ENCODE measurements at places on chromosomes 5 and 9. TPM values are rescaled to one million over a fixed set of nuclear protein-coding genes. Genes with fewer than 3 reads are reported as not detected.

DNA sequence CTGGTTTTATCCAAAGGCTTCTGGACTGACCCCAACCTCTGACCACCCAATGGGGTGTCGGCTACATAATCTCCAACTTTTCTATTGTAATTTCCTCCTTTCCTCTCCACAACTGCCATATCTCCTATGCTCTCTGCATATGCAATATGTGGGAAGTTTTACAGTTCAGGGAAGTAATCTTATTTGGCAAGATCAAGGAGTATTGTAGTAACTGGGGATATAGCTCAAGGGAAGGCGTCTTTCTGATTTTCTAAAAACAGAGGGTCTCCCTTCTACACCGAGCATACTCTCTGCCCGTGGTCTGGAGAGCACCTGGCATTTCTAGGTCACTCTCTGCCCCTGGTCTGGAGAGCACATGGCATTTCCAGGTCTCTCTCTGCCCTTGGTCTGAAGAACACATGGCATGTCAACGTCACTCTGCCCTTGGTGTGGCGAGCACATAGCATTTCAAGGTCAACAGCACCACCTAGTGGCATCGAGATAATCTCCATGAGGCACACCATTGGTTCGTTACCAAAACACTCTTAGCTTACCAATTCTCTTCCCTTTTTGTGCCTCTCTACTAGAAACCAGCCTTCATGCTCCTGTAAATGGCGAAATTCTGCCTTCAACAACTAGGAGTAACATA is 616.4 kb upstream of the NUDT12 start:
- peak; percentile 66 for DNase-seq
- H3K4me3 ChIP-seq, result no peak overlapping the region
- H3K27me3 ChIP-seq, result no peaks in the 10 kb centered on the region

DNA sequence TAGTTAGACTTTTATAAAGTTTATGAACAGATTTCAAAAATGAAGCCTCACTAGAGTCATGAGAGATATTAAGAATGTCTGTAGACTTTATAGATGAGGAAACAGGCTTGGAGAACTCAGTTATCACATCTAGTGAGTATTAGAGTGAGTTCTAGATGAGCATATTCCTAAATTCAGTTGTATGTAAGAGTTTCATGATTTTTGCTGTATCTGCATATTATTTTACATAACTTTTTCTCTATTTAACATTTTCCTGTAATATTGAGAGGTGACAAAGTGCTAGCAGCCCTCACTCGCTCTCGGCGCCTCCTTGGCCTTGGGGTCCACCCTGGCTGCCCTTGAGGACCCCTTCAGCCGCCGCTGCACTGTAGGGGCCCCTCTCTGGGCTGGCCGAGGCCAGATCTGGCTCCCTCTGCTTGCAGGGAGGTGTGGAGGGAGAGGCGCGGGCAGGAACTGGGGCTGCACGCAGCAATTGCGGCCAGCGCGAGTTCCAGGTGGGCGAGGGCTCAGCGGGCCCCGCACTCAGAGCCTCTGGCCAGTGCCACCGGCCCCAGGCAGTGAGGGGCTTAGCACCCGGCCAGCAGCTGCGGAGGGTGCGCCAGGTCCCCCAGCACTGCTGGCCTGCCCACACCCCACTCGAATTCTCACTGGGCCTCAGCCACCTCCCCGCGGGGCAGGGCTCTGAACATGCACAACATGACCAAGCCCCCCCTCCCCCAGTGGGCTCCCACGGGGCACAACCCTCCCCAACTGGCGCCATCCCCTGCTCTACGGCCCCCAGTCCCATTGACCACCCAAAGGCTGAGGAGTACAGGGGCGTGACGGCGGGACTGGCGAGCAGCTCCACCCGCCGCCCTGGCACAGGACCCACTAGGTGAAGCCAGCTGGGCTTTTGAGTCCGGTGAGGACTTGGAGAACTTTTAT is 182.1 kb downstream of the TLE1 start:
- no peaks in the 10 kb centered on the region for H3K4me1 ChIP-seq
- H3K36me3 ChIP-seq, result no peaks in the 10 kb centered on the region
- no peak overlapping the region for H3K4me3 ChIP-seq
- no peak overlapping the region for H3K27ac ChIP-seq
- DNase-seq, result no peak

GRCh38 chr9:133701321-133701980 is 36.7 kb downstream of the SARDH start:
- no peak overlapping the region for H3K4me3 ChIP-seq
- H3K4me1 ChIP-seq, result peaks cover 17% of the 10 kb centered on the region
- no peaks in the 10 kb centered on the region for H3K36me3 ChIP-seq
- no peak for DNase-seq

- no peaks in the 10 kb centered on the region for H3K4me1 ChIP-seq
- no peaks in the 10 kb centered on the region for H3K36me3 ChIP-seq
- DNase-seq, result no peak
- no peak overlapping the region for H3K27ac ChIP-seq
- H3K27me3 ChIP-seq, result no peaks in the 10 kb centered on the region
These were observed 135.1 kb upstream of the ERCC6L2 start for GRCh38 chr9:95740217-95741004.

The OSMR gene
- 28.6 TPM for total RNA-seq

GRCh38 chr5:5695266-5695665 is 272.8 kb downstream of the ICE1 start:
- no peak overlapping the region for H3K4me3 ChIP-seq
- H3K27ac ChIP-seq, result no peak overlapping the region
- H3K4me1 ChIP-seq, result no peaks in the 10 kb centered on the region
- peaks cover 34% of the 10 kb centered on the region for H3K27me3 ChIP-seq

DNA sequence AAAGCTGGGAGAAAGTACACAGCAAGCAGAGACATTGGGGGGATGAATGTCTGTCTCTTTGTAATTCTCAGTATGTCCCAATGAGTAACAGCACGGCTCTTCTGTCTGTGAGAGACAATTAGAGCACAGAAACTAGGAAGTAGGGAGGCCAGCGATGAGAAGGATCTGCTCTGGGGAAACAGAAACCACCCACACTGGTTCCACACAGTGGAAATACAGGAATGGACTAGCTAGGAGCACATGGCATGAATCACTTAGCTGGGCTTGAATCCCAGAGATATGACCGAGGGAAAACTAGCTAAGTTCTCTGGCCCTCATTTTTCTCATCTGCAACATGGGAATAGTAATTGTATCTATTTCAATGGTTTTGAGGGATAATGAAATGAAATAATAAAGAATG is 895.9 kb downstream of the TLE4 start:
- H3K27me3 ChIP-seq, result no peaks in the 10 kb centered on the region
- H3K4me3 ChIP-seq, result no peak overlapping the region
- no peaks in the 10 kb centered on the region for H3K36me3 ChIP-seq

GRCh38 chr5:7844901-7845300 is 6.0 kb downstream of the CFAP90 start:
- H3K27ac ChIP-seq, result no peak overlapping the region
- H3K4me1 ChIP-seq, result peaks cover 9% of the 10 kb centered on the region
- DNase-seq, result no peak
- H3K36me3 ChIP-seq, result no peaks in the 10 kb centered on the region
- peaks cover 29% of the 10 kb centered on the region for H3K27me3 ChIP-seq
- H3K4me3 ChIP-seq, result no peak overlapping the region

- no peaks in the 10 kb centered on the region for H3K4me1 ChIP-seq
These were observed 15.0 kb upstream of the GPX3 start for GRCh38 chr5:151005187-151005949.

DNA sequence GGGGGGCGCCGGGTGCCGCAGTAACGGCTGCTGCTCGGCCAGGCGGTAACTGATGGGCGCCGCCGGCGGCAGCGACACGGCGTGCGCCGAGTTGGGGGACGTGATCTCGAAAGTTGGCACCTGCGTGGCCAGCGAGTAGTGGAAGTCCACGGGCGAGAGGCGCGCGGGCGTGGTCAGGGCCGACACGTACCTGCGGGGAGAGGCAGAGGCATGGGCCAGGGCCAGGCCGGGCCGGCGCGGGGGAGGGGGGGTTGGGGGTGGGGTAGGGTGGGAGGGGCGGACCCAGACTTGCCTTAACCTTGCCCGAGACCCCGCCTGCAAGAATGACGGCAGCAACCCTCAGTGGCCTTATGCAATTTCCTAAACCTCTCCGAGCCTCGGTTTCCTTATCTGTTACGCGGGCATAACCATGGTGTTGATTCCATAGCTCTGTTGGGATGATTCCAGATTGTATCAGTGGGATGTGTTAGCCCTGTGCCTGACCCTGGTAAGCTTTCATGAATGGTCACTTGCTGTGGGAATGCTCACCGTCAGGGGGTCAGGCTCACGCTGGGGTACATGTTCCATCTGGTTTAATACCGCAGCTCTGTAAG is 53.0 kb downstream of the PSD2 start:
- H3K27me3 ChIP-seq, result peaks cover 13% of the 10 kb centered on the region
- H3K4me1 ChIP-seq, result no peaks in the 10 kb centered on the region
- H3K27ac ChIP-seq, result no peak overlapping the region
- DNase-seq, result no peak
- no peaks in the 10 kb centered on the region for H3K36me3 ChIP-seq

DNA sequence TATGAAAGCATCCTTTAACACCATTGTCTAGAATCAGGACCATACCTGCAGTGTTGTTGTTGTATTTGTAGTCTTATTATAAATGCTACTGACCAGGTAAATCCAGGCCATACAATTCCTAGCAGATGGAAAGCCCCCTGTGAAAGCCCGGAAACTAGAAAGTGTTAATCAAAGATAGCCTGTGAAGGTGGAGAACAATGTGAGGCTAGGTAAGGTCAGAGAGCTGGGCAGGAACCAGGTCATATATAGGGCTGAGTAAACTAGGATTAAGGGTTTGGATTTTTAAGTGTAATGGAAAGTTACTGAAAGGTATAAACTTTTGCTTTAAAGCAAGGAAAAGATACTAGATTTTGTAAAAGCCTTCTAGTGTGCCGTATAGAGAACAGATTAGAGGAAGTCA is 6.7 kb downstream of the LRRC70 start:
- H3K27me3 ChIP-seq, result no peaks in the 10 kb centered on the region
- H3K4me3 ChIP-seq, result no peak overlapping the region
- H3K4me1 ChIP-seq, result peaks cover 18% of the 10 kb centered on the region
- H3K27ac ChIP-seq, result no peak overlapping the region
- H3K36me3 ChIP-seq, result peaks cover 3% of the 10 kb centered on the region

GRCh38 chr5:132466433-132467286 is 23.9 kb downstream of the IRF1 start:
- no peak for DNase-seq
- peaks cover 17% of the 10 kb centered on the region for H3K4me1 ChIP-seq
- no peak overlapping the region for H3K4me3 ChIP-seq
- no peaks in the 10 kb centered on the region for H3K36me3 ChIP-seq
- H3K27ac ChIP-seq, result no peak overlapping the region

DNA sequence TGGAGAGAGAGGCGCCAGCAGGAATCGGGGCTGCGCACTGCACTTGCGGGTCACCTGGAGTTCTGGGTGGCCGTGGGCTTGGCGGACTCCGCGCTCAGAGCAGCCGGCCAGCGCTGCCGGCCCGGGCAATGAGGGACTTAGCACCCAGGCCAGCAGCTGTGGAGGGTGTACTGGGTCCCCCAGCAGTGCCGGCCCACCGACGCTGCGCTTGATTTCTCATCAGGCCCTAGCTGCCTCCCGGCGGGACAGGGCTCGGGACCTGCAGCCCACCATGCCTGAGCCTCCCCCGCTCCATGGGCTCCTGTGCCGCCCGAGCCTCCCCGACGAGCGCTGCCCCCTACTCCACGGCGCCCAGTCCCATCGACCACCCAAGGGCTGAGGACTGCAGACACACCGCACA is 325.6 kb downstream of the ACTL7B start:
- H3K27ac ChIP-seq, result no peak overlapping the region
- H3K4me3 ChIP-seq, result no peak overlapping the region
- no peaks in the 10 kb centered on the region for H3K27me3 ChIP-seq
- H3K4me1 ChIP-seq, result no peaks in the 10 kb centered on the region

DNA sequence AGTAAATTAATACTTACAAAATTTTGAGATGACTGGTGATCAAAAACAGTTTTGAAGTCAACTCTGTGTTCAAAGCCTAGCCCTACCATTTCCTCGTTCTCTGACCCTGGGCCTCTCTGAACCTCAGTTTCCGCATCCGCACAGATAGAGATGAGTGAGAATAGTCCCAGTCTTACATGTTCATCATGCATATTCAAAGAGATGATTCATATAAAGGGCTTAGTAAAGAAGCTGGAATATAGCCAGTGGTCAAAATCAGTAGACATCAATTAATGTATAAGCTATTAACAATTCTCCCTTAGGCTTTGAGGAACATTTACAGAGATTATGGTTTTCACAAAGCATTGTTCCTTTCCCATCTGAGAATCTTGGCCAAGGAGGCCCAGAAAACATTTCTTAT is 250.6 kb downstream of the SPOCK1 start:
- H3K27ac ChIP-seq, result no peak overlapping the region
- H3K27me3 ChIP-seq, result peaks cover 5% of the 10 kb centered on the region
- no peaks in the 10 kb centered on the region for H3K36me3 ChIP-seq
- DNase-seq, result no peak

- DNase-seq, result no peak
- no peaks in the 10 kb centered on the region for H3K36me3 ChIP-seq
- peaks cover 42% of the 10 kb centered on the region for H3K4me1 ChIP-seq
- no peaks in the 10 kb centered on the region for H3K27me3 ChIP-seq
These were observed 34.3 kb downstream of the NFIB start for GRCh38 chr9:14279671-14280070.

DNA sequence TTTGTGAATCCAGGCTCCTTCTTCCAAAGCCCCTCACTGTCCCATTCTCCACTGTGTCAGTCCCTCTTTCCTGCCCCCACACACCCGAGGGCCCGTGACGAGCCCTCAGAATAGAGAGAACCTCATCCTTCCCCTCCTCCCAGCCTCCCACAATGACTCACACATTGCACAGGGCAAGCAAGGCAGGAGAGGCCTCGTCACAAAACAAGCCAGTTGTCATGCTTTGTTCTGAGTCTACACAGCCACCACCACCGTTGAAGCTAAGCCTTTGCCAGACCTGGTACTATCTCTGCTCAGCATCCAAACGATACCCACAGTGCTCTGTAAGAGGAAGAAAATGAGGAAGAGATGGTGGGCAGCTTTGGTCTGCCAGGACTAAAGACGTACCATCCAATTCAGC is 142.2 kb upstream of the ZNF366 start:
- H3K4me1 ChIP-seq, result no peaks in the 10 kb centered on the region
- H3K4me3 ChIP-seq, result no peak overlapping the region
- no peak overlapping the region for H3K27ac ChIP-seq
- no peak for DNase-seq

DNA sequence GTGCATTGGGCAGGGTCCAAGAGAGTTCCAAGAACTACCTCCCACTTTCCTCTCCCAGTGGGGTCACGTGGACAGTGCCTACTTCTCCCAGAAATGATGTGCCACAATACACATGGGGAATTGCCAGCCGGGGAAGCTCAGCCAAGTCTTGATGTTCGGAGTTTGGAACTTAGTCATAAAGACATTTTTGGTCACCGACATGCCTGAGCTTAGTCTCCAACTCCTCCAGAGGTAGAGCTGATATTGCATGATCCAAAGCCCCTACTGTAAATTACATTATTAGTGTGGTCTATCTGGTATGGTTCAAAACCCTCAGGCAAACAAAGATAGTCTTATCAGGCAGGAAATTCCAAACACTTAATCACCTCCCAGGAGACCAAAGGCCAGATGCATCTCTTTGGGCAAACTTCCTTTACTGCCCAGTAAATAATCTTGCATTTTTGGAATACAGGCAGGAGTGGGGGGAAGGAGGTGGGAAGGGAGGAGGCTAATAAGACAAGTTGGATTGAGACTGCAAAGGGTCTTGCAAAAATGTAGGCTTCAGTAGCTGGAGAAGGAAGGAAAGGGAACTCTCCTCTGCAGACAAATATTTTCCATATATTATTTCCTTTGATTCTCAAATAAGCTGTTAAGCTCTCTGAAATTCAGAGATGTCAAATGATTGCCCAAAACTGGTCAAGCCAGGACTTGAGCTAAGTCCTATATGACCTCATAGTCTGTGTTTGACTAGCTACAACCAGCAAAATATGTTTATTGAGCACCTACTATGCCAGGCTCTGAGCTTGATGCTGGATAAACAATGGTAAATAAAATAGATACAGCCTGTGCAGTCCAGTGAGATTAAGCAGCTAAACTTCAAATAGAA is 99.4 kb downstream of the DRD1 start:
- no peaks in the 10 kb centered on the region for H3K27me3 ChIP-seq
- no peaks in the 10 kb centered on the region for H3K36me3 ChIP-seq
- no peak overlapping the region for H3K4me3 ChIP-seq
- no peak overlapping the region for H3K27ac ChIP-seq
- peaks cover 8% of the 10 kb centered on the region for H3K4me1 ChIP-seq

The PCDHGA10 gene
- 3.6 TPM for total RNA-seq

Data from A673 (cell line).